ENCODE measurements at places on chromosomes 5 and 9.
A peak's percentile ranks its signal among the peaks of the same experiment; 100 is the strongest.

GRCh38 chr5:142608081-142608480 lies 77.8 kb downstream of the FGF1 start:
- no peak for DNase-seq

DNA sequence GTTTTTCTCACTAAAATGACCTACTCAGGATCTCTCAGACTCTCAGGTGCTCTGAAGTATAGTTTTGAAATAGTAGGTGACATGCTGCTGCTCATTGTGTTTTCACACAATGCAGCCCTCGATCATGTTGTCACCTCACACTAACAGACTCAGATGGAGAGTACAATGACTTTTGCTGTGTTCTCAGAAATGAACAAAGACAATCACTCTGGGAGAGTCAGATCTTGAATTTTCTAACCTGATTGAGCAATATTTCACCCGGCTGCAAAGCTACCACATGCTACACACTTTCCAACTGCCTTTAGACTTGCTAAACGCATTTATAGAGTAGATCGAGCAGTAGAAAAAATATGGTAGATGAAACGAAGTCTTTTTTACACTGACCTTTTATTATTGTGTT lies 113.4 kb downstream of the ST8SIA4 start:
- no peak for DNase-seq

DNA sequence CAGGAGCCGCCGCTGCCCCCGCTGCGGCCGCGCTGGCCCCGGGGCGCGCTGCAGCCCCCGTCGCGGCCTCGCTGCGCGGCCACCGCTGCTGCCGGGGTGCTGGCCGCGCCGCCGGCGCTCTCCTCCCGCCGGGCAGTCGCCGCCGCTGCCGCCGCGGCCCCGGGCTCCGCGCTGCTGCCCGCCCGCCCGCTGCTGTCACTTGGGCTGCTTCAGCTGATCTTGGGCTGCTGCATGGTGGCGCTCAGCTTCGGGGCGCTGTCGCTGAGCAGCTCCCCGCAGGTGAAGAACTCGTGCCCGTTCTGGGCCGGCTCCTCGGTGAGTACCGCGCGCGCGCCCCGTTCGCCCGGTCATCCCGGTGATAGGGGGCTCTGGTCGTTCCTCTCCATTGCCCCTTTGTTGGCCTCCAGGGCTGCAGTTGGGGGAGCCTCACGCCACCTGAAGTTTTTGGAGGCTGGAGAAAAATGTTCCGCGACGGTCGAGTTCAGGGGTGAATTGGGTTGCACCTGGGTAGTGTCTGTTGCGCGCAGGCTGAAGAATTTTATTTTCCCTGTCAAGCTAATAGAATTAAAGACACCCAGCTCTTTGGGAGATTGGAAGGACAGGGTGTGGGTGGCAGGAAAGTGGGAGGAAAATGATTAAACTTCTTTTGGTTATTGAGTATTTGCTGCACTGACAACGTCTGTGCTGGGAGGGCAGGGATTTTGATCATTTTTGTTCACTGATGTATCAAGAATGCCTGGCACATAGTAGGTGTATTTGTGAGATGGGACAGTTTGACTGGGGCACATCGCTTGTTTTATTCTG lies 596 bp downstream of the ENTREP1 start:
- no peak for DNase-seq

DNA sequence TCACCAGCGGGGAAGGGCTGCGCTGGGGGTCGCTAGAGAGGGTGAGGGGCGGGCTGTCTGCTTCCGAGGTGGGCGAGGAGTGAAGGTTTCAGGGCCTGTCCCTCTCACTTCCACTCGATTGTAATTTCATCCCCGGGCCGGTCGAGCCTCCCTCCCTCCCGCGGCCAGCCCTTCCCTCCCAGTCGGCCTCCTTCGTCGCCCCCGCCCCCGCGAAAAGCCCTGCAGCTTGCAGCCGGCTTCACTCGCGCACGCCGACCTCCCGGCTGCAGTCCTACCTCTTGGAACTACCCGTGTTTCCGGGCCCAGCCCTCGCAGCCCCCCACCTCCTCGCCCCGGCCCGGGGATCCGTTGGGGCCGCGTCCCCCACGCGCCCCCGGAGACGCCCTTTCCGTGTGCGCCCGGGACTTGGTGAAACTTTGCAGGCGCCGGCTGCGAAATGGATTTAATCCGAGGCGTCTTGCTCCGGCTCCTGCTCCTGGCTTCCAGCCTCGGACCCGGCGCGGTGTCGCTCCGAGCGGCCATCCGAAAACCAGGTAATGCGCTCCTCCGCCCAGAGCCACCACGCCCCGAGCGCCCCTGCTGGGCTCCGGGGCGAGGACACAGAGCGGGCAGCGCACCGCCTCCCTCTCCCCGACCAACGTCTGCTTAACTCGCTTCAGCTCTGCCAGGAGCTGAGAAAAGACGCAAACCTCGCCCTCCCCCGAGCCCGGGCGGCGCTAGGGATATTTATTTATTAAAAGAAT lies at the start of gene EGFLAM:
Gene EGFLAM (plus strand): TSS at position 241 of the 743 bp plus-strand sequence. CDS start 196 bp downstream, at position 437.
- DNase-seq, result no peak

- no peak for DNase-seq
These were observed 164.3 kb downstream of the SYK start for GRCh38 chr9:90966031-90966290.

GRCh38 chr9:106587042-106587441 lies 275.9 kb upstream of the ZNF462 start:
- no peak for DNase-seq

- no peak for DNase-seq
These were observed 284.9 kb downstream of the CEMIP2 start for GRCh38 chr9:71483436-71483835.

- DNase-seq, result no peak
These were observed 9.2 kb upstream of the TERT start for GRCh38 chr5:1304033-1304432.

DNA sequence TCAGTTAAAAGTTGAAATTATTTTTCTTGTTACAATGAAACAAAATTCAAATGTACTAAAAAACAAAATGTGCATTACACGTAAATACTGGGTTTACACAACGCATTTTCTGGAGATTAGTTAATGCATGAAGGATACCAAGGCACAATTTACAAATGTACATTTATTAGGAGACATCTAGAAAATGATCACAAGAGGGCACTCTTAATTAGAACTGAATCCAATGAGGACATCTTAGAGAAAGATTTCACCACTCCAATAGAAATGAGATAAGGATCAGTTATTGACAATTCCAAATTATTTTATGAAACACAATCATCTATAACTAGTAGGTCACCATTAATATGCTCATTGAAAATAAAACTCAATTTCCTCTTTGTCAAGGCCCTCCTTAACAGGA lies 36.6 kb upstream of the CDH12 start:
- DNase-seq, result no peak

- no peak for DNase-seq
These were observed 46.2 kb downstream of the DMRT2 start for GRCh38 chr9:1096155-1096964.

DNA sequence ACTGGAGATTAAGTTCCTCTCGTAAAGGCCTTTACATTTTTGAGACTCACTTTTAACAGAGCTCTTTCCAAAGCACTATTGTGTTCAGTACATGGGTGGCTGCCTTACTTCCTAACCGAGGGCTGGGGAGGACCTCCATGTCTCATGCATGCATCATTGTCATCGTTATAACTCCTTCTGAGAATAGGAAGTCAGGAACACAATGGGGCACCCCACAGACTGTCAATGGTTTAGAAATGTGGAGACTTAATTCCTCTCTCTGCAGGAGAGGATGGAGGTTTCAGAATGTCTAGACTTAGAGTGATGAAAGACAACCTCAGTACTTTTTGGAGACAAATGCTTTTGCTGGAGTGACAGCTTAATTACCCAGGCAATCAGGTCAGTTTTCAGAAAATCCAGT lies 83.9 kb downstream of the PRLR start:
- no peak for DNase-seq

GRCh38 chr5:146623009-146623408 lies 107.0 kb upstream of the GPR151 start:
- no peak for DNase-seq

GRCh38 chr5:155299386-155300005 lies 285.9 kb downstream of the KIF4B start:
- no peak for DNase-seq

GRCh38 chr9:73824671-73825070 lies 672.5 kb upstream of the RORB start:
- no peak for DNase-seq

DNA sequence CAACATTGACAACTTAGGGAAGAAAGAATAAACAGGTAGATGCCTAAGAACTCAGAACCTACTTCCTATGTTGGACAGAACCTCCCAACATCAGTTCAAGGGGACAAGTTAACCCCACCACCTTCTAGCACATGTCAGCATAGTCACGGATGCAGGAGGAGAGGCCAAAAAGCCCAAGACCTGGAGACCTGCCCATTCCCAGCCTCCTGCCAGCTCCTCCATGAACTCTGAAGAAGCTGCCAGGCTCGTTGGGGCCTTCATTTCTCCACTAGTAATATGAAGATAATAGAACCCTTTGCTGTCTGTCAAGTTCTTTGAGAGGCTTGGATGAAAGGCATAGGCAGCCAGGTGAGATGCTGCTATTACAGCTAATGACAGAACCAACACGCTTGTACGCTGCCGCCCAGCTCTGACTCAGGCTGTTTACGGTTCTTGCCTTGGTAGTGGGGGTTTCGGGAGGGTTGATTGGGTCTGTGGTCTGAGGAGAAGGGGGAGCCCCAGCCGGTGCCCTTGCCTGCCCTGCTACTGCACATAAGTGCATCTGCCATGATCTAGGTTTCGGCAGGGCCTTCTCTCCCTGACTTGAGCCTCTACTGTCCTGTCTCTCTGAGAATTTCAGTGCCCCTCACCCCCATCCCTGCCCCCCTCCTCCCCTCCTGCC lies 82.2 kb downstream of the NRG2 start:
- DNase-seq, result no peak

DNA sequence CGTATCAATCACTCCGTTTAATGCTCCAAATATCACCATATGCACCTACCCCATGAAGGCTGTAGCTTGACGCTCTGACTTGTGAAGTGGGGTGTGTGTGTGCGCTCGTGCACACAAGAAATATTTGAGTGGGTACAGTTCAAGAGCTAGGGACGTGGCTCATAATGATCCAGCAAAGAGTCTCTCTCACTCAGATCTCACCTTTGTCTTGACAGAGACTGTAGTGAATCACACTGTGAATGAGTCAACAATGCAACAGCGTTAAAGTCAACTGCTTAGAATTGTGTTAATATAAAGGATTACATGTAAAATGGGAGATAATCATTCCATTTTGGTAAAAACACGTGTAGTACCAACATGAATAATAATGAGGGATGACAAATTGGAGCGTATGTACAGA lies 119.4 kb downstream of the MED27 start:
- DNase-seq, result no peak

- DNase-seq, result no peak
These were observed 261.2 kb upstream of the FAM174A start for GRCh38 chr5:100273846-100274580.

DNA sequence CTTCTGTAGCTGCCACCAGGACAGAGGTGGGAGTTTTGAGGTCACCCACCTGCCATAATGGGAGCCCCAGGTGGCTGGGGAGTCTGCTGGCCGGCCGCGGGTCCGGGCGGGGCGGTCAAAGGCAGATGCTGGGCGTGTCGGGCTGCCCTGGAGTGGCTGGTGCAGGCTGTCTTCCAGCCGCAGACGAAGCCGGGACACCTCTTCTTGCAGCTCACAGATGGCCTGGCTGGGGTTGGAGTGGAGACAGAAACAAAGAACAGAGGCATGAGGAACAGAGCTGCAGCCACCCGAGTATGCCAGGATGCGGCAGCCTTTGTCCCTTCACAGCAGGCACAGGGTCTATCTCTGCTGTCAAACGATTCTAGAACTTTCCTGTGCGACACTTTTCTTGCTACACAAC lies 18.0 kb downstream of the ORM2 start:
- peak; percentile 86 for DNase-seq

- DNase-seq, result peak; percentile 77
These were observed 29.1 kb upstream of the SEC16A start for GRCh38 chr9:136511670-136512592.

DNA sequence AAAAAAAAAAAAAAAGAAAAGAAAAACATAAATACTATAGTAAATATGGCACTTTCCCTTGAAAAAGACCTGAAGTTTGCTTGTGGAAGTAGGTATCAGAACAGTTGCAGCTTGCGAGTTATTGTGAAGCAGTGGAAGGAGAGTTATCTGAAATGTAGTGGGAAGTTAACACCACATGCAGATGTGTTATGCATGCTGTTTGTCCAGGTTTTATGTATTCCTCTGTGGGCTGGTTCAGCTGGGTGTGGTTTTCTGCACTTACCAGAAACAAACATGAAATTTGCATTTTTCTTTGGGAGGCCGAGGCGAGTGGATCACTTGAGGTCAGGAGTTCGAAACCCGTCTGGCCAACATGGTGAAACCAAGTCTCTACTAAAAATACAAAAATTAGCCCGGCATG lies 42.1 kb upstream of the CTNNA1 start:
- no peak for DNase-seq

- no peak for DNase-seq
These were observed 23.0 kb downstream of the ABL1 start for GRCh38 chr9:130857864-130858738.

- DNase-seq, result no peak
These were observed 33.5 kb upstream of the HOMER1 start for GRCh38 chr5:79547429-79547822.

GRCh38 chr9:11933926-11934325 lies 759.3 kb upstream of the TYRP1 start:
- DNase-seq, result no peak

DNA sequence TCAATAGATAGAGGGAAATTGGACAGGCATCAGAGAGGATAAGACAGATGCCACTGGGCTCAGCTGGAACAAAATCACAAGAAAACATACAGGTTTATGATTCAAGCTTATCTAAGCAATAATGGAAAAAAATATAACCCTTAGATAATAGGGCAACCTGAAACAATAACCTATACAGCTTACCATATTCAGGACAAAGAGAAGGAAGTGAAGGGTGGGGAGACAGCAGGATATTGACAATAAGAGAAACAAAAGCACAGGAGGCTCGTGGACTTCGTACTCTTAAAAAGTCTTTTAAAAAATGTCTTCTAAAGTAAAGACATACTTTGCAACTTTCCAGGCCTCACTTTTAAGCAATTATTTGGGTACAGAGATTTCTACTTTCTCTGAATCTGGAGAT lies 225.3 kb downstream of the NTRK2 start:
- no peak for DNase-seq

- DNase-seq, result no peak
These were observed 76.6 kb downstream of the RORB start for GRCh38 chr9:74573640-74574191.
